ENCODE measurements at places on chromosomes 6 and 20. TPM values are rescaled to one million over a fixed set of nuclear protein-coding genes. Genes with fewer than 3 reads are reported as not detected.

The FNDC1 gene
- total RNA-seq = 0.05 TPM

The PRRT1 gene
- 0.74 TPM for total RNA-seq

The PAQR8 gene
- total RNA-seq = 0.82 TPM

The TRIM15 gene
- not detected for total RNA-seq

The CRISP2 gene
- total RNA-seq = not detected

The TRMT6 gene
- total RNA-seq = 35.7 TPM

All from A549 treated with RU486 at 1 μM for 4 hours (cell line).